Natural killer cell treated with Interleukin-12 subunit alpha and Interleukin-12 subunit beta and Interleukin-15 and Interleukin-18, amount 100 ng/mL, for 72 hours (primary cell): ENCODE measurements at places on chromosomes 7 and 10. TPM values are rescaled to one million over a fixed set of nuclear protein-coding genes. Genes with fewer than 3 reads are reported as not detected.

GLI3 gene
- total RNA-seq: 1.1 TPM

HOXA9 gene
- total RNA-seq: not detected

ZNF365 gene
- total RNA-seq: 0.86 TPM

EGR2 gene
- 116 TPM for total RNA-seq

PILRA gene
- 6.8 TPM for total RNA-seq

TBX20 gene
- total RNA-seq: not detected

TMED4 gene
- total RNA-seq: 104 TPM

PNLIPRP1 gene
- not detected for total RNA-seq

STAG3 gene
- total RNA-seq: 24.4 TPM

EPHA1 gene
- total RNA-seq: not detected

FOXP2 gene
- total RNA-seq: not detected

HOXA6 gene
- total RNA-seq: not detected

GIMAP4 gene
- 245 TPM for total RNA-seq

DOCK4 gene
- total RNA-seq: 1.8 TPM

FKBP6 gene
- not detected for total RNA-seq
